Fibroblast of lung (primary cell): ENCODE measurements at places on chromosomes 5 and 9.

GRCh38 chr5:57437976-57438805 lies 44.4 kb downstream of the ACTBL2 start:
- no peak for DNase-seq

GRCh38 chr9:125968714-125969374 lies 221.7 kb downstream of the PBX3 start:
- DNase-seq = no peak

GRCh38 chr5:173866858-173867679 lies 21.1 kb upstream of the CPEB4 start:
- DNase-seq = no peak

- peak; percentile 80 for DNase-seq
These were observed 101.7 kb upstream of the PITX1 start for GRCh38 chr5:135135530-135136226.

- DNase-seq = no peak
These were observed 11.0 kb downstream of the TCOF1 start for GRCh38 chr5:150368526-150368925.

GRCh38 chr5:6159832-6160430 lies 218.4 kb downstream of the MED10 start:
- no peak for DNase-seq

DNA sequence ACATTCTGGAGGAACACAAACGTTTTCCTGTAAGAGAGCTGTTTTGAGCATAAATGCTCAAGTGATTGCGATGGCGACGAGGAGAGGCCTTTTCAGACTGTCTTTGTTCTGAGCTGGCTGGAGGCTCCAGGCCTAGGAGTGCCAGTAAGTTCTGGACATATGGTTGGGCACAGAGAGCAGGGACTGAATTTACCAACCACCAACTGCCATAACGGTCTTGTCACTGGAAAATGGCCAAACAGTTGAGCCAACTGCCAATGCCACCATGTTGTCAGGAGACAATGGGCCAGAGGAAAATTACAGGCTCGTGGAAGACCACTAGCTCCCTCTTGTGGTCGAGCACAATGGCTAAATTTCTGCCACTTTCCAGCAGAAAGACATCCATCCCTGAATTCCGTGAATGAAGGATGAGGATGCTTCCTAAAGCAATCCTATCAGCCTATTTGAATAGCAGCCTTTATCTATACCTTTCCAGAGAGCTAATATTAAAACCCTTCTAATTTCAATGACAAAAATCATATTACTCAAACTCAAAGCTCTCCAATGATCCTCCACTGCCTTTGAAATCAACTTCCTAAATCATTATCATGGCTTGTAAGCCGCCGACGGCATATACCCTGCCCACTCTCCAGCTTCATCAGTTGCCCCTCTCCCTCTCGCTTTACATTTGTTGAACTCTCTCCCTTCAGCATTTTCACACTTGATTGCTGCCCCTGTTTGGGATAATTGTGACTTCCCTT lies 66.9 kb upstream of the GLIS3 start:
- DNase-seq = peak; percentile 54

- DNase-seq = no peak
These were observed 308.5 kb upstream of the ARRDC3 start for GRCh38 chr5:91691592-91691991.

GRCh38 chr9:127406799-127407491 lies 10.0 kb downstream of the SLC2A8 start:
- DNase-seq = no peak

DNA sequence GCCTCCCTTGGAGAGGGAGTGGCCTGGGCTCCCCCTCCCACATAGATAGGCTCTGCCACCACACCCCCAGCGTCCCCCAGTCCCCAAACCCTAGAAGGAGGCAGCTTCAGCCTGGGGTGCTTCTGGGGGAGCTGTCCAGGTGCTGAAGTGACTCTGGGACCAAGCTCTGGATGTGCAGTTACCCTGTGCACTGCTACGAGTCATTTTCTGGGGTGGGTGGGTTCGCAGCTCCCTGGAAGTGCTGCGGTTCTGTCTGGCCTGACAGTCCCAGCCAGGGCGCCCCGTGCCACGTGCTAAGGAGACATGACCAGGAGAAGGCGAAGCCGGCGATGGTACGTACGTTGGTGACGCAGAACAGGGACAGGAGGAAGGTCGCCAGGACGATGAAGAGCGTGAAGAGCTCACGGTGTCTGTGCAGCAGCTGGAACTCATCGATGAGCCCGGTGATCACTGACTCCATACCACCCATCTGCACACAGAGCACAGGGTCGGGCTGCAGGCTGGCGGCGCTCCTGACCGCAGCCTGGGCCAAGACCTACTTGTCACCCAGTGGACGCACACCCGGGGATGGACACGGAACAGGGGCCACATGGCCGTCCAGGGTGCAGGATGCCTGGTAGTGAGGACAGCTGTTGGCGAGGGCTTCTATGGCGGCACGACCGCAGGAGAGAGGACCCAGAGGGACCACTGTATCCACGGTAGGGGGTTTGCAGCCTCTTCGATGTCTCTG lies 35.7 kb downstream of the SLC6A3 start:
- peak; percentile 5 for DNase-seq

GRCh38 chr5:180010636-180011035 lies 60.9 kb downstream of the RNF130 start:
- no peak for DNase-seq

DNA sequence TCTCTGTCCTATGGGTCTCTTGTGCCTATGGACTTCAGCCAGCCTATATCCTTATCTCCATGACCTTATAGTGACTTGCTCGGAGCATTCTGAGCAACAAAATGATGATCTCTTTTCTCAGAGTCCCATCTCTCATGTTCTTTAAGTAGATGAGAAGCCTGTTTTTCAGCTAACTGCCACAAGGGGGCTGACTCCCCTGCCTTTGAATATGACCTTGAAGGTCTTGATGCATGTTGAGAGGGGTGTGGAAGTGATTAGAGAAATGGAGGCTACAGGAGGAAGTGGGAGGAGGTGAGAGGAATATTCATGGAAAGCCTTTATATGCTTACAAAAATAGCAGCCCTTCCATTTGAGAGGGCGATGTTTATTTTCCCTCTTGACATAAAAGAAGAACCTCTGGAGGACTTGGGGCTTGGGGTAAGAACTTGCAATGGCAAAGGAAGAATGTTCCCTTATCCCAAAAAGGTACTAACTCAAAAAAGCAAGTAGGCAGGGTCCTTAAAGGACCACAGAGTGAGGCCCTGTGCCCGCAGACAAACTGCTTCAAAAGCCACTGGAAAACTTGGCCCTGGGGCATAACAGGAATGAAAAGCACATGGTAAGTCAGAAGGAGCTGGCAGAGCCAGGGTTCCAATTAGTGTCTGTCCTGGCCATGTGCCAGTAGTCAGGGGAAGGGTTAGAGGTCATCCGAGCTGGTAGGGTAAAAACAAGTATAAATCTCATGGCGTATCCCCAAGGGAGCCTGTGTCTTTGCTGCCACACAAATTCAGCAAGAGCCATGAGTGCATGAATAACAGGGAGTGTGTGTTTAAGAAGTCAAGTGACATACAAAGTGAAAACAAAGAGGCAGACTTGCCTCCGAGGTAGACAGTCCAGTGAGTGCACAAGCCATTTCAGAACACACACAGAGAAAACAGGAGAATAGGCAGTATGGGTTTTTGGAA lies 39.1 kb downstream of the FGD3 start:
- peak; percentile 6 for DNase-seq

DNA sequence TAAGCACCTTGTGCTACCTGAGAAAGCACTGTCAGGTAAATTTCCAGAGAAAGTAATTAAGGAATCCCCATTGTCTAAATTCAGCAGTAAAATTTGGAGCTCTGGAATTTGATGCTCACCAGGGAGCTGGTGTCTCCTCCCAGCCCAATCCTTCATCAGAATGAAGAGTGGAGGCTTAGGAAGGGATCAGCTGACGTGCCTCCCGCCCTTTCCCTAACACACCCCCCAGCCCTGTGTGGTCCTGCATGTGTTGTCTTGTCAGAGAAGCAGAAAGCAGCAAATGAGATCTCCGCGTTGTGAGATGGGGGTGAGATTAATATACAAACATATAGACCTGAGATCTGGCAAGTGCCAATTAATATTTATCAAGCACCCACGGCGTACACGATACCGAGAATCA lies 26.9 kb upstream of the BARHL1 start:
- no peak for DNase-seq

- no peak for DNase-seq
These were observed 327.4 kb downstream of the MARCHF11 start for GRCh38 chr5:15852217-15852616.

GRCh38 chr5:95864944-95865504 lies 42.5 kb upstream of the GLRX start:
- DNase-seq = no peak

DNA sequence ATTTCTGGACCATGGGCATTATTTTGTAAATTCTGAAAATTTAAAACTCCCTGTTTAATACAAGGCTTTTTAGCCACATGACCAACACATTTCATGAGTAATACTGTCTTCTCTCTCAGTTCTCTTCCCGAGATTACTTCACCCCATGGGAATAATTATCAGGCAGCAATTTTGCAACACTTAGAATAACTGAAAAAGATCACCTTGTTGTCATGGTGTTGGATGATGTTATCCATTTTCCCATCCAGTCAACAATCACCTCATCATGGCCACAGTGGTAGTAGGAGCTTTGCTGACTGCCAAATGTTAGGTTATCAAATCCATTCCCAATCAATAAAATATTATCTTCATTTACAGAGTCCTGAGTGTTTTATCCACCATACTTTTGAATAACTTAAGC lies 354.9 kb upstream of the ISL1 start:
- no peak for DNase-seq

DNA sequence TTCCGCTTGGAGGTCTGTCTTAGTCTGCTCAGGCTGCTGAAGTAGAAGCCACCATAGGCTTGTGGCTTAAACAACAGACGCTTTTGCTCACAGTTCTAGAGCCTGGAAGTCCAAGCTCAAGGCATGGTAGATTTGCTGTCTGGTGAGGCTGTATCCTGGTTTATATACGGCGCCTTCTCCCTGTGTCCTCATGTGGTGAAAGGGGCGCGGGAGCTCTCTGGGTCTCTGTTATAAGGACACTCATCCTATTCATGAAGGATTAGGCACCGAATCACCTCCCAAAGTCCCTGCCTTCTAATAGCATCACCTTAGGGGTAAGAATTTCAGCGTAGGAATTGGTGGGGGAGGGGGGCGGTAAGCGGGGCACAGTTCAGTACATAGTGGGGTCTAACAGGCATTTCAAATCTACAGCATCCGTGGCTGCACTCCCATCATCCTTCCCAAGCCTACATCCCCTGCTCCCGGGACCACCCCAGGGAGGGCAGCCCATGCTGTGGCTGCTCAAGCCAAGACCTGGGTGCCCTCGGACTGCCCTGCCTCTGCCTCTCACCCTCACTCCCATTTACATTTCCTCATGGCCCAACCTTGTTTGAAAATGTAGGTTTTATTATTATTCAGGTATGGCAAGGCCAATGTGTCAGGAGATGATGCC lies 15.1 kb upstream of the LPCAT1 start:
- no peak for DNase-seq

DNA sequence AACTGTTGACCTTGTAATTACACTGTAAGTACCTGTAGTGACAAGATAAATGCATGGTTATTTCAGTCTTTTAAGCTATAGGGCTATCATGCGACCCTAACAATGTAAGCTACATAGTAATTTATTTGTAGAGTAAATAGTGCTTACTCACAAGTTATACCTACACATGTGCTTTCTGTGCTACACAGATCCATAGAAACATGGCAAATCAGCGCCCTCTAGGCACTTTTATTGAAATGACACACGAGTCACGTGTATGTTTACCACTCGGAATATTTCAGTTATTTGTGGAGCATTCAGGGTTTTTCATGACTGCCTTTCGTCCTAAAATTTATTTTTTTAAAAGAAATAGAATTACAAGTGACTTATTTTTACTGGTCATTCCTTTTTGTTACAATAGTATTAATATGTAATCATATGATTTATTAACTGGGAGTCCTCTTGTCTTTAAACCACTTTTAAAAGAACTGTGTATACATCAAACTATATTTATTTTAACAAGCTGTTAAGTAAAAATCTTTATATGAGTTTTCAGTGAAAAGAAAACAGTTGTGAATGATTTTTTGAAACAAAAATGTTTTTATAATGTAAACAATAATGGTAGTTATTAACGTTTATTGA lies 1242.3 kb upstream of the WWC1 start:
- DNase-seq = peak; percentile 35

DNA sequence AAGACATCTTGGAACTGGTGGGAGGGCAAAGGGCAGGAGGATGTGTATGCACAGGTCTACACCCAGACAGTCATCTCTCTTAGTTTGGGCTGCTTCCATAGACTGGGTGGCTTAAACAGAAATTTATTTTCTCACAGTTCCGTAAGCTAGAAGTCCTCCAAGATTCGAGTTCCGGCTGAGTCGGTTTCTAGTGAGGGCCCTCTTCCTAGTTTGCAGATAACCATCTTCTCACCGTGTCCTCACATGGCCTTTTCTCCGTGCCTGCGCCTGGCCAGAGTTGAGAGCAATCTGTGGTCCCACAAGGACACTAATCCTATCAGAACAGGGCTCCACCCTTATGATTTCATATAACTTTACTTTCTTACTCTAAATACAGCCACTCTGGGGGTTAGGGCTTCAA lies 4.1 kb downstream of the SMIM32 start:
- no peak for DNase-seq

DNA sequence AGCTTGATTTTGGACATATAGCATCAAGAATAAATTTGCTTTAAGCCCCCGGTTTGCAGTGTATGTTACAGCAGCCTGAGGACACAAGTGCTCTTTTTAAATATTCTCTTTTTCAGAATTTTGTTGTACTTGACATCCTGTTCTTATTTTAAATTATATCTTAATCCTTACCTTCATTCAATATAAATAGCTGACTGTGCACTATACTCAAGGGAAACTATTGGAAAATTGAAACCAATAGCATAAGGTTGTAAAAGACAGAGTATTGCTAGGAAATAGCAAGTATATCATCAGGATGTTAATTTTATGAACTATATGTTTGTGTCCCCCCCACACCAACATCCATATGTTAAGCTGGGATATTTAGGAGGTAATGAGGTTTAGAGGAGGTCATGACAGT lies 120.4 kb upstream of the CDH10 start:
- no peak for DNase-seq

DNA sequence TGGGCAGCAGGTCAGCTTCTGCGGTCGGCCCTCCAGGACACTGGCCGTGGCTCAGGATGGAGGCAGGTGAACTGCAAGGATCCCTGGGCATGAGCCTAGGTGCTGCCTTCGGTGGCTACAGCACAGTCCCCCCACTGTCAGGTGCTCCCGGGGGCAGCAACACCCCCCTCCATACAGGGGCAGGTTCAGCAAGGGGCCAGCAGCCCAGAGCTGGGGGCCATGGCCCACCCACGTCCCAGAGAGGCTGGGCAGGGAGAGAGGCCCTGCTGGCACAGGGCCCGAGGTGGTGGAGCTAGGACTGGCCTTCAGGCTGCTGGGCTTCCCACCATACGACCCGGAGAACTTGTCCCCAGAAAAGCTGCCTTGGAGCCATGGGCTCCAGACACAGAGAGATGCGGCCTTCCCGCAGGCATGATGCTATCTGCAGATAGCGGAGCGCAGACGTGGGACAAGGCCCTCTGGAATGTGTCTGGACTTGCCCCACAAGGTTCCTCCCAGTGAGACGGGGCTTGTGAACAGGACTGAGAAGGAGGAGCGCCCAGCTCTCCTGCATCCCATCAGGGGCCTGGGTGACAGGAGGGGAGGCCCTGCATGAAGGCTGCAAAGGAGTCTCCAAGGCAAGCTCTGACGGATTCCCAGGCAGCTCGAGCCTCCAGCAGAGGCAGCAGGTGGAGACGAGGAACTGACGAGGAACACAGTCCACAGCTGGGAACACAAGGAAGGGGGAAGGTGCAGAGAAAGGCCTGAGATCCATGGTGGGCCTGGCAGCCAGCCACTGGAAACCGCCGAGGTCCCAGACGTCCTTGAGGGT lies 111.1 kb downstream of the VAV2 start:
- DNase-seq = peak; percentile 80

GRCh38 chr5:73198833-73199592 lies 26.0 kb downstream of the TMEM174 start:
- DNase-seq = no peak
